Stimulated activated CD8-positive, alpha-beta memory T cell treated with anti-CD3 and anti-CD28 coated beads, Interleukin-2, amount 100 ng/mL, for 1 hour (primary cell): ENCODE measurements at places on chromosomes 12 and 14.

DNA sequence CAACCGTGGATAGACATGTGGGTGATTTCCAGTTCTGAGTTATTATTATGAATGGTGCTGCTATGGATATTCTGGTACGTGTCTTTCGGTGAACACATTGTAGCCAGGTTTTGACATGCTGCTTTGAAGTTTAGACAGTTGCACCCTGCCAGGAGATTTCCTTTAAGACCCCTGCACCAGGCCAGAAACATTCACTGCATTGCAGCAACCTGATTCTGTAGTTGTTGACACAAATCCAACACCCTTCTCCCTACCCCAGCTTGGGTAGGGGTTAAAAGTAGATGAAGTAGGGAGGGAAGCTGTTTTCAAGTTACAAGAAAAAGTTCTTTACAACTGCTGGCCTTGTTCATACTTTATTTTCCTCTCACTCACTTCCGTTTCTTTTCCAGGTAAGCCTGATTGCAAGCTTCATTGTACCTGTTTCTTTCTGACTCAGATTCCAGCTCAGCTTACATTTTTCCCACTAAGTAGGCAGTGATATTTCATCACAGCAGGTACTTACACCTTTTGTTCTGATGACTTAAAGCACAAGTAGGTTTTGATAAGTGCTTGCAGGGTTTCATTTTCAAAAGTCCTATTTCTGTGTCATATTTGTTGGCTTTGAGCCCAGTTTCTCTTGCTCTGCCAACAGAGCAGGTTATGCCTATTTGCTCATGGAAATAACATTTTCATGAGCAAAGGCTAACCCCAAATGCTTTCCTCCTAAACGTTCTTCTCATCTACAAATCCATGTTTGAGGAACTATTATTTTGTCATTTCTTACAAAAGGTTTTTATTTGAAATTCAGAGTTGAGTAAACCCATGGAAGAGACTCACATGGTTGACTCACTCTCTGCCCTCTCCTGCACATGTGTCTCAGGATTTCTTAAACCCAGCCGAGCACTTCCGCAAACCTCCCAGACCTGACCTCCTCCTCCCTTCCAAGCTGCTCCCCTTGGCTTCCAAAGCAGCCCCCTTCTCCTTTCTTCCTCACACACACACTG lies 12.1 kb upstream of the LTA4H start:
- DNase-seq, result no peak

DNA sequence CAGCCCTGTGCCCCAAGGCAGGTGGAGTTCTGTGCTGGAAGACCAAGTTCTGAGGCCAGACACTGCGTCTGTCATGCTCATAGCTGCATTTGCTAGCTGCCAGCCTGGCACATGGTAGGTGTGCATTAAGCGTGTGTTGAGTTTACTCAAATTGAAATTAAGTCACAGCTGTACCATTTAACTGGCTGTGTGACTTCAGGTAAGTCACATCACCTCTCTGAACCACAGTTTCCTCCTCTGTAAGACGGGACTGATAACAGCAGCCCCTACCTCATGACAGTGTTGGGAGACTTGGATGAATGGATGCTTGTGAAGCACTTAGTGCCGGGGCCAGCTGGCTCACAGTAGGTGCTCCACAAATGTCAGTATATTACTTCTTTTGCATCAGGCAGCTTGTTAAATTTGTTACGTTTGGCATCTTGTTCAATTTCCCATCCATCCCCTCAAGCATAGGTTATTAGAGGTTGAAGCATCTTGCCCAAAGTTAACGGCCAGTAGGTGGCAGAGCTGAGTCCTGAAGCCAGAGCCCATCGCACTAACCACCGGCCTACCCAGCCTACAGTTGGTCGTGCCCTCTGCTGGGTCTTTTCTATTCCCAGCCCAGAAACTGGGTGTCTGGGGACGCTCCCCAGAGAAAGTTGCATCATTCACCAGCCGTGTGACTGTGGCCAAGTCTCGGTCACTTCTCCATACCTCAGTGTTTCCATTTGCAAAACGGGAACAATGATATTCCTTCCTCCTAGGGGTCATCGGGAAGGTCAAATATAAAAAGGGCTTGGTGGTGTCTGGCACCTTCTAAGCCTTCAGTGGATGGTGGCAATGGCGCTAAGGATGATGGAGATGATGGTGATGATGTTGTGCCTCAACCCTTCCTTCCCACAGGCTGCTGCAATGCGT lies 4.5 kb downstream of the DAO start:
- DNase-seq, result peak; percentile 18

DNA sequence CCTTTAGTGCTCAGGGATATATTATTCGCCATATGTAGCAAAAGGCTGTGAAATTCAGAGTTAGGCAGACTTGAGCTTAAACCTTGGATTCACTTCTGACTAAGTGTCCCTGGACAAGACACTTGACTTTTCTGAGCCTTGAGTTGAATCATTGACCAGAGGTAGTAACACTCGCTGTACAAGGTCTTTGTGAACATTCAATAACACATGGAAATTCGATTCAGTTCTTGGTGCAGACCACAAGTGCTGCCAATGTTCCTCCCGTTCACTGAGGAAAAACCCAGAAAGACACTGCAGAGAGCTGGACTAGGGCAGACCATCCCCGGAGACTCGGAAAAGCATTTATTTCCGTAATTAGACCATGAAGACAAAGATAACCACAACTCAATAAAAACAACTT lies 901.4 kb downstream of the AACS start:
- DNase-seq, result no peak

GRCh38 chr12:93297536-93297935 lies 80.2 kb upstream of the NUDT4 start:
- no peak for DNase-seq

DNA sequence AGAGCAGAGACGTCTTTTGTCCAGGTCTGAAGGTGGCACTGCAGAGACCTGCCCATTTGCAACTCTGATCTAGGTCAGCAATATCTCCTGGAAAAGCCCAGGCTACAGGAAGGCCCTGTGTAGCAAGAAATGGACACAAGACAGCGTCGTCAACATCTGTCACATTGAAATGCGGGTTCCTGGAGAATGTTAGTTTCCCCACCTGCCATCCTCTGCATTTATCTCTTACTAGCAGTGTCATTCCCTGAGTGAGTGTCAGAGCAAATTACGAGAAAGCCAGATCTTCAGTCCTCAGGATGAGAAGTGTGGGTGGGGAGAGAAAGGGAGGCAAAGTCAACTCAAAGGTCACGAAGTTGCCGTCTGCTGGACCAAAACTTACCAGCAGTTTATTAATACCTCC lies 27.4 kb upstream of the FLVCR2 start:
- no peak for DNase-seq

- DNase-seq, result no peak
These were observed 335.6 kb downstream of the TMEM121 start for GRCh38 chr14:105861985-105862465.
